ENCODE measurements at places on chromosomes 16 and 17.

DNA sequence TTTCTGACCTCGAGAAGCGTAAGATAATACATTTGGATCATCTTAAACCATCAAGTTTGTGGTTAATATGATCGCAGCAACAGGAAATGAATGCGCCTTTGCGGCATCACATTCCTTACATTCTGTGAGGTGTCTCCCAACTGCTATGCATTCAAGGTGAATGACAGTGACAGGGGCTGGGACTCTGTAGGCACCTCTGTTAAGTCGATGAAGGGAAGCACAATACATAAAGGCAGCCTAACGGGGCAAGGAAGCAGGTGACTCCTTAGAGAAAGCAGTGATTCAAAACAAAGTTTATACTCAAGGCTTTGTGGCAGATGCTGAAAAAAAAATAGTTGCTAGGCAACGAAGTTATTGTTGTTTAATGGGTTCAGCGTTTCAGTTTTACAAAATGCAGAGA, 21.6 kb upstream of the EVPL start:
- DNase-seq, result no peak

DNA sequence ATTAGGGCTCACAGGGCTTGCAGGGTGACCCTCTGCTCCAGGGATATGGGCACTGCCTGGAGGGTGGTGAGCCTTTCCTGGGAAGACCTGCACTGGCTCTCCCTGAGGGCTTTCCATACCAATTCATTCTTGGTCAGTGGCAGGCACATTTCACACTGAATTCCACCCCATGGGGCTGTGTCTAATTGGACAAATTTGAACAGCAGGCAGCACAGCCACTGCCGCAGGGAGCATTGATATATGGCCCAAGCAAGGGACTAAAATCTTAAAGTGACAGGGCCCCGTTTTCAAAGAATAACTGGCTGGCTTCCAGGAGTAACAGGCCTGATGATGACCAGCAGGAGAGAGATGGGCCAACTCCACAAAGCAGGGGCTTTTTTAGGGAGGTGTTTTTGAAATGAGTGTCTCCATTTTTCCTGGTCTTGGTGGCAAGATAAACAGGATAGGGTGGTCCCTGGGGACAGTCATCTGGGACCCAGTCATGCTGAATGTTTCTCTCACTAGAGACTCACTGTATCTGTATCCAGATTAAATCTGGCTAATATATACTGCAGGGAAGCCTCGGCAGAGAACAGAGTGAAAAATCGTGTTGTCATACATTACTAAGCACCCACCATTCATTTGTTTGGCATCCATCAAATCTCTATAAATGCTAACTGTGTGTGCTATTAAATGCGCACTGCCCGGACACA, 74.1 kb upstream of the TBX2 start:
- DNase-seq, result no peak

DNA sequence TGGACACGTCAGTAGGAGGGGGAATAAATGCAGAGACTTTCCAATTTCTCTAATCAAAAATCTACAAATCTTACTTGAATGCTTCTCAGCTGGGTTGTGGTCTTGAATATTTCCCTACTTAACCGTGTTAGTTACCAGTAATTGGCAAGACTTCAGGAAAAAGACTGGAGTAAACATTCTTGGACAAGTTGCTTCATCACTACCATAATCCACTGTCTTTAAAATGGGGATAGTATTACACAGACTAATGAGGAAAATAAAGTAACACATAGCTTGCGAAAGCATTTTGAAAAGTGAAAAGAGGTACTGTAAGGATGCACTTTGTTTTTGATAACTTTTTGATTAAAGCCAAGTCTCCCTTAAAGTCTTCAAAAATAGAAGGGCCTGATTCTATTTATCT, 18.4 kb downstream of the MYH1 start:
- no peak for DNase-seq

- DNase-seq, result no peak
Measured at GRCh38 chr17:45334231-45334630, 17.4 kb upstream of the MAP3K14 start.

GRCh38 chr17:5598457-5598856, 14.1 kb upstream of the NLRP1 start:
- no peak for DNase-seq

DNA sequence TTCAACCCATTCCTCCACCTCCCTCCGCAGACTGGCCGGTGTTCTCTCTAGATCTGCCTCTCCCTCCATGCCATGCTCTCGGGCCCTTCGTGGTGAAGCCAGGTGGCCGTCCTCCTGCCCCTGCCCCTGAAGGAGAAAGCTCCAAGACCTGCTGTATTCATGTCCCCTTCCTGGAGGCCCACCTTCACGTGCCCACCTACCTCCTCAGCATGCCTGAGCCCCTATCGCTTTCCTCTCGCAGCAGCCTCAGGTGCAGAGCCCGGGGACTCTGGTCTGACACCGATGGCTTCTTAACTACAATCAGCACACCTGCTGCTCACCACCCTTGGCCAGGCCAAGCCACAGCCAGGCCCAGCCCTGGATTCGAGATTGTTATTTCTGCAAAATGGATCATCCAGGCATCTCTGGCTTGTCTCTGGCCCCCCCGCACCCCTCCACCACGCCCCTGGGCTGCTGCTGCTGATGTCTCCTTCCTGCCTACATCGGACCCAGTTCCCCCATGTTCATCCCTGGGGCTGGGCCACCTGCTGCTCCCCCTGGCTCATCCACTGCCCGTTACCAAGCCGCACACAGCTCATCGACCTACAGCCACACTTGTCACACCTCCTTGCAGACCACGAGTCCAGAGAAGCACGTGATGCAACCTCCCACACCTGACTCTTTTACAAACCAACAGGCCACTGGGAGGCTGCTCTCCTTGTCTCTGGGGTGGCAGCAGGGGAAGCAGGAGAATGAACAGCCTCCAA, 32.5 kb upstream of the TNFRSF13B start:
- DNase-seq, result no peak

DNA sequence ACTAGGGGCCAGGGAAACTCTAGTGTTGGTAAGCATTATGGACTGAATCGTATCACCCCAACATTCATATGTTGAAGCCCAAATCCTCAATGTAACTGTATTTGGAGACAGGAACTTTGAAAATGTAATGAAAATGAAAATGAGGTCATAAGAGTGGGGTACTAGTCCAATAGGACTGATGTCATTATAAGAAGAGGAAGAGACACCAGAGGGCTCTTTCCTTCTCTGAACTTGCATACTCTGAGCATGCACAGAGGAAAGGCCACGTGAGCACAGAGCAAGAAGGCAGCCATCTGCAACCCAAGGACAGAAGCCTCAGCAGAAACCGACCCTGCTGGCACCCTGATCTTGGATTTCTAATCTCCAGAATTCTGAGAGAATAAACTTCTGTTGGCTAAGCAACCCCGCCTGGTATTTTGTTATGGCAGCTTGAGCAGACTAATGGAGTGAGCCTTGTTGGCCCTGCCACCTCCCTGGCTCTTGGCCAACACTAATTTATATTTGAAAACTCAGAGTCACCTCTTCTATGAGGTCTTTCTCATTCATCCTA, 273.4 kb downstream of the NTN1 start:
- DNase-seq, result no peak

GRCh38 chr17:40103071-40103661, 2.8 kb upstream of the NR1D1 start:
- no peak for DNase-seq

GRCh38 chr16:46817961-46818360, 13.0 kb downstream of the C16orf87 start:
- DNase-seq, result no peak

GRCh38 chr17:73987845-73988509, 215.5 kb upstream of the RPL38 start:
- no peak for DNase-seq

GRCh38 chr17:52202520-52203080, 44.1 kb upstream of the CA10 start:
- no peak for DNase-seq

GRCh38 chr17:8118769-8119580, 661 bp upstream of the ALOXE3 start:
- DNase-seq, result peak; percentile 73

GRCh38 chr16:4692460-4693295, 684 bp upstream of the NUDT16L1 start:
- no peak for DNase-seq

GRCh38 chr17:49361129-49361901, 735 bp downstream of the ZNF652 start:
- peak; percentile 20 for DNase-seq

- DNase-seq, result no peak
Measured at GRCh38 chr16:28981517-28981916, 3.3 kb upstream of the LAT start.

- DNase-seq, result no peak
Measured at GRCh38 chr16:11464241-11464640, 119.0 kb downstream of the RMI2 start.

DNA sequence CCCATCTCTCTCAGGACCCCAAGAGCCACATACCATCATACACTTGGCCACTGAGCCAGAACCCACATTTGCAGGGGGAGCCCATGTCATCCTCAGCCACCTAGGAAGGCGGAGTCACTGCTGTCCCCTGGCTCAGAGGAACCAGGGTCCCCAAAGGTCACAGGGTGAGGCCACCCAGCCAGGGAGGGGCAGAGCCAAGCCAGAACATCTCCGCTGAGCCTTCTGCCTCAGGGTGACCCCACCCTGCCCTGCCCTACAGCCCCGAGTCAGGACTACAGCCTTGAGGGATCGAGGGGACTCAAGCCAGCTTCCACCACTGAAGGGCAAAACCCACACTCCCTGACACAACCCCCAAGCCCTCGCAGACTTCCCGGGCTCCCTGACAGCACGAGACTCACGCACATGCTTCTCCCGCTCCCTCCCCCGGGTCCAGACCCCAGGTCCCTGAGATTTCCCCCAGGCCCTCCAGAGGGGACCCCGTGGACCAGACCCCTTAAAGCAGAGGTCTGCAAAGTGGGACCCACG, 17.4 kb downstream of the PIEZO1 start:
- no peak for DNase-seq

DNA sequence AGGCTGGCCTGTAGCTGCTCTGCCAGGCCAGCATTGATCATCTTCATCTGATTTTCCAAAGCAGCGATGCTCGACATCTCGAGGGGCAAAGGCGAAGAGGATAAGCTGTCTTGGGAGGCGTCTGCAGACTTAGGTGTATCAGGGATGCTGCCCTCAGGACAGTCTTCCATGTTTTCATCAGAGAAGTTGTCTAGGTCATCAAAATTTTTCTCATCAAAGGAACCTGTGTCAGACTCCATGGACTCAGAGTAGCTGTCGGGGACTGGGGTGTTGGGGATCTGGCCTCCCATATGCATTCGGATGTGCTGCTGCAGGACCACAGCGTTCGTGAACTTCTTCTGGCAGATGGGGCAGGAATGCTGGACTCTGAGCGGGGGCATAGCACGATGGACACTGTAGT, 11.5 kb downstream of the SALL1 start:
- no peak for DNase-seq

- no peak for DNase-seq
Measured at GRCh38 chr16:53152329-53152728, 97.5 kb downstream of the CHD9 start.

GRCh38 chr16:86667035-86667434, 88.7 kb downstream of the FOXL1 start:
- no peak for DNase-seq
